ENCODE measurements at places on chromosomes 3 and 15.

DNA sequence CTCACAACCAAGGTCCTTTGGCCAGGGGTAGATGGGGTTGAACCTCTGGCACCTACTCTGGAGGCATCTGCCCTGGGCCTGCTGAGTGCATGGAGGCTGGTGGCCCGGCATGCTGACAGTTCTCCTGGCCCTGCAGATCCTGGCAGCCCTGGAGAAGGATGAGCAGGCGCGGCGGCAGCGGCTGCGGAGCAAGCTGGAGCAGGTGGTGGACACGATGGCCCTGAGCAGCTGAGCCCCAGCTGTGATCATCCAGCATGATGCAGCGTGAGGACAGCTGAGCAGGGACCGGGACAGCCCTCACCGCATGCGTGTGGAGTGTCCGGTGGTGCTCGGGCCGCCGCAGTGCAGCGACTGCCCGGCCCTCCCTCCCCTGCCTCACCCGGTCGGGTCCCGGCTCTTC, 50.9 kb downstream of the PLXNA1 start:
- no peak for DNase-seq

DNA sequence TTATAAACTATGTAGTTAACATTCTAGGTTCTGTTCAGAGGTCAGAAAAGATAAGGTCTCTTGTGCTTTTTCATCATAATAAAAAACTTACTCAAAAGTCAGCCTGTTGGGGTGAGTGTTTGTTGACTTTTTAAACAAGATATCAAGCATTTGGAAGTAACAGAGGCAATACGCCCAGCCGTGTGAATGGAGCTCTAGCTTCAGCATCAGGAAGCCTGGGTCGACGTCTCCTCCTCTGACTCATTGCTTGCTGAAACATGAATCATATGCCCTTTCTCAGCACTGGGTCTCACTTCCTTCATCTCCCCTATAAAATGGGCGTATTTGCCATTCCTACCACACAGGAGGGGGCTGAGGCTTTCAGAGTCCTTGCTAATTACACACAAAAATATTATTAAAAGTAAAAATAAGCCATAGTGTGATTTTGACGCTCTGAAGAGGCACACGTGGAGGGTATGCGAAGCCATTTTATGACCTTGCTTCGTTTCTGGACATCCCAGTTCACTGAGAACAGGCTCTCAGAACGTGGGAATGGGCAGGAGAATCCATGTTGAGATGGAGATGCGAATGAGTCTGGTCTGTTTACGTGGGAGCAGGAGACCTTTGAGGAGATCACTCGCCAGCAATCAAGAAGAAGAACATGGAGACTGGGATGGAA, 220.8 kb upstream of the TPRG1 start:
- DNase-seq = peak; percentile 35

- no peak for DNase-seq
These were observed 125.0 kb upstream of the MEF2A start for GRCh38 chr15:99440551-99441443.

- peak; percentile 20 for DNase-seq
These were observed 61.6 kb downstream of the TPRG1 start for GRCh38 chr3:189233225-189233858.

DNA sequence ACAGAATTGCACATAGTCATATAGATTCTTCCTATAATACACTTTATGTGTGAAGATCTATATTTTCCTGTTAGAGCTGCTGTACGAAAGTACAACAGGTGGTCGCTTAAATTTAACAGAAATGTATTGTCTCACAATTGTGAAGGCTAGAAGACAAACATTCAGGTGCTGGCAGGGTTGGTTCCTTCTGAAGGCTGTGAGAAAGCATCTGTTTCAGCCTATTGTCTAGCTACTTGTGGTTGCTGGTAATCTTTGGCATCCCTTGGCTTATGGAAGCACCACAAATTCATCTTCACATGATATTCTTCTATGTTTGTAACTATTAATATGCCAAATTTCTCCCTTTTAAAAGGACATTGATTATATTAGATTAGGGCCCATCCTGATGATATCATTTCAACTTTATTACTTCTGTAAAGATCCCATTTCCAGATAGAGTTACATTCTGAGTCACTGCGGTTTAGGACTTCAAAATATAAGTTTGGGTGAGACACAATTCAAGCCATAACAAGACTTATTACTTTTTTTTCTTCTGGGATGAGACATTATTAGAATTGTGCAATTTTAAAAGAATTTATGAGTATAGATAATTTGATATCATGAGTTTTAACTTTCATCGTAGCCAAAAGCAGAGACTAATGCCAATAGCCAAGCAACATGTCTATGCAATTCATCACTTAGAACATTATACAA, 248.1 kb upstream of the BCHE start:
- DNase-seq = no peak

DNA sequence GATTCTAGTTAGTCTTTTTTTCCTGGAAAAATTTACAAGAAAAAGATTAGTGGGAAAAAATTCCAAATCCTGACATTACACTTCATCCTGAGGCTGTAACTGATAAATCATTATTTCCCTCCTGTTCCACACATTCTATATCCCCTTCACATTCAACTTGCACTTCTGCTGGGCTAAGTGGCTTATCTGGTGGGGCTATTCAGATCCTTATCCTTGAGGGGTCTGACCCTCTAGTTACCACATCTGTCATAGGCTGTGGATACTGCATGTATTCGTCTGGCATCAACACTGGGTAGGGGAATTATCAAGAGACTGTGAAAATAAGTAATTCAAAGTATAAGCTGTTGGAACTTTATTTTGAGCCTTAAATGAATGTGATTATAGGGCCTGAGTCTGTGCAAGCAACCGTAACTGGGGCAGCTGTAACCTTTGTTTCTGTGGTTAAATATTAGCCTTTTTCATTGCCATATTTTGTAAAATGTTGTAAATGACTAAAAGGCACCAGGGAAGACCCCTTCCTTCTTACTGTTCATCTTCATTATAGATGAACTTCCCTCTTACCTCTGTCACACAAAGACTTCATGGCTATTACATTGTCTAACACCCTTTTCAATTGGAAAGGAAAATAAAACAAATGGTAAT, 28.0 kb upstream of the TEX9 start:
- no peak for DNase-seq

DNA sequence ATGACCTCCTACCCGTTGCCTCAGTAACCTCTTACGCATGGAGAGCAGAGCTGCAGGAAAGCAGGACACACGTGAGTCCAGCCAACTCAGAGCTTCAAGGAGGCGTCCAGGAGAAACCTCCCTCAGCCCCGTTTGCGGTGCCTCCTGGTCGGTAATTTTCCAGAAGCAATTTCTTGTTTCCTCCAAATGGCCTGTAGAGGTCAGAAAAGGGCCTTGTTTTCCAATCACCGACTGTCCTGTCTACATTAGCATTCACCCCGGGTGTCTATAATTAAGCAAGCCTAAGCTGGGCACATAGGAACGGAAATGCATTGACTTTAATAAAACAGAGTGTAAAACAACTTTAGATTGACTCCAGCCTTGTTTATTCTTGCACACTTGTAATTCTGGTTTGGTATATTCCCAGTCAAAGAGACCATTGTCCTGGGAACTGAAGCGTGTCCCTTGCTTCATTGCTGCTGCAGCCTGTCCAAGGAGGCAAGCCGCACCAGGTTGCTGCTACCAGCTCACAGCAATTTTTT, 836.2 kb downstream of the AGBL1 start:
- no peak for DNase-seq

GRCh38 chr15:80615783-80616391, 79.2 kb upstream of the ABHD17C start:
- DNase-seq = no peak

DNA sequence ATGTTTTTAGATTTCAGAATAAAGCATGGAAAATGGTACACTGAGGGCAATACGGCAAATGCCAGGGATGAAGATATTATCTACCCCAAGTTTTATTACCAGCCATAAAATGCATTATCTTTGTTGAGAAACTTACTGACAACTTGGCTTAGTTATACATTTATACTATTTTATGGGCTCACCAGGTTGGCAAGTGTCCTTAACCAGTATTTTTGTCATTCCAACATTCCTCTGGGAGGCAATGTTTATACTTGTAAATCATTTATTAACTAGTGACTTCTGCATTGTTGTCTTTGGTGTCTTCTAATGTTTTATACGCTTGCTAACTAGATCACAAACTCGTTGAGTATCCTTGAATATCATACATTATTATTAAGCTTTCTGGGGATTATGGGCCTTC, 18.0 kb upstream of the ADGRG7 start:
- DNase-seq = no peak

DNA sequence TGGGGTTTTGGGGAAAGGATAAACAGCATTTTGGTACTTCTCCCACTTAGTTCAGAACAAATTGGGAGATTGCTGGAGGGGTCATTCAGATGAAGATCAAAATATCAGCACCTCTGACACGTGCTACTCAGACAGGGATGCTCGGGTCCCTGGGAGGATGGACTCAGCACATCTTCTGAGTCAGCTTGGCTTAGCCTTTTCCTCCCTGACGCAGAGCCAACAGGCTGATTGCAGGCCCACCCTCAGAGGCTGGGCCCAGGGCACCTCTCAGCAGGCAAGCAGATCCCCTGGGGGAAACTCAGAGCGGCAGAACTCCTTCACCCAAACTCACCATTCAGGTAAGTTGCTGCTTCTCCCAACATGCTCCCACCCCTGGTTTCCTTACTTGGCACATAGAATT, 304.9 kb downstream of the TLE3 start:
- DNase-seq = no peak

DNA sequence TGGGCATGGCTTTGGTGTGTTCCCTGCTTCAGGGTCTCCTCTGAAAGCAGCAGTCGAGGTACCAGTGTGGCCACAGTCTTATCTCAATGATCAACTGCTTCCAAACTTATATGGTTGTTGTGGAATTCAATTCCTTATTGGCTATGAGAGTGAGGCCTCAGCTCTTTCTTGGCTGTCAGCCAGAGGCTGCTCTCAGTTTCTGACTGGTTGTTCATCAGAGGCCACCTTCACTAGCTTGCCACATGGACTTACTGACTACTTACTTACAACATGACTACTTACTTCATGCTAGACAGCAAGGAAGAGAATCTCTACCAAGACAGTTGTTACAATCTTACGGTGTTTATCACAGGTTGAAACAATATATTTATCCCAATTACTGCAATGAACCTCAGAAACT, 789.2 kb downstream of the DIPK2A start:
- DNase-seq = no peak

GRCh38 chr3:153640689-153641665, 479.0 kb downstream of the RAP2B start:
- DNase-seq = no peak

- DNase-seq = no peak
These were observed 226.1 kb upstream of the UBE2E2 start for GRCh38 chr3:22977042-22977441.

DNA sequence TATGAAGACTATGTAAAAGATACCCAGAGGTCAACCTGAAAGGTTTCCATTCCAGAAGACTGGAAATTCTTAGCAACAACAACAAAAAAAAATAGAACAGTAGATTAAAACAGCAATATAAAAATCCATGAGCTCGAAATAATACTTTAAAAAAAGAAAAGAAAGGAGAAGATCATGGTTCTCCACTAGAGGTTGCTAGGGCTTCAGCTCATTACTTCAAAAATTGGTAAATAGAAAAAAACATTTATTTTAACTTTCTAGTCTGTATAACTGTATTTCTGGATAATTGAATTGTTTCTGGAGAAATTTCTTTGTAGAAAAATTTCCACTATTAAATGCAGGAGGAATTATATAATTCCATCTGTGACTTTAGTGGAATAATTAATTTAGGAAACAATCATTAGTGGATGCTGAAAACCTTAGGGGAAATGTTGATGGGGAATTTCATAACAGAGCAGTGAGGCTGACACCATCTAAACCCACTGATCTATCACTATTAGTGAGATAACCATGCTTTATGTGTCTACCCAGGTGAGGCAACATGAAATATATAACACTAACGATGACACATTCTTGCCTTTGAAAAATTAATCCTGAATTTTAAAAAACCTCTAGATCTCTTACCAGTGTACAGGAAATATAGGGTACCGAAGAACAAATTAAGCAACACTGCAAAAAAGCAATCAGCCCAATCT, 62.5 kb upstream of the SNRK start:
- no peak for DNase-seq

DNA sequence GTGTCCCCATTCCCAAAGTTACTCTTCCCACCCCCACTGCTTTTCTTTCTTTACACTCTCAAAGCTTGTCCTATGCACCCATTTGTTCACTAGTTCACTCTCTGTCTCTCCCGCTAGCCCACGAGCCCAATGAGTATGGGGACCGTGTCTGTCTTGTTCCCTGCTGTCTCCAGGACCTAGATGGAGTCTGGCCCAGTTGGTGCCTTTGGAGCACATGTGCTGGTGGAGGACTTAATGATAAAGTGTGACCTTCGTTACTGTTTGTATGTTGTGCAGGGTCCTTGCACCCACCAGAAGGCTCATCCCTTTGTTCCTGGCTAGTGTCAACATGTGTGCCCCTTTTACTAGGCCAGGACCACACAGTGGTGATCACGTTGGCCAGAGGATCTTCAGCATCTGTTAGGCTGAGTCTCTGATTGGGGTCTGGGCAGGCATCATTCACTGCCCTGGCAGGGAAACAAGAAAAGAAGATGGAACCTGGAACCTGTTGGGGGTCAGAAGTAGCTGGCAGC, 7.4 kb downstream of the CISH start:
- no peak for DNase-seq

- DNase-seq = no peak
These were observed 104.2 kb upstream of the CLSTN2 start for GRCh38 chr3:139830817-139831216.

GRCh38 chr3:53089511-53089910, 40.7 kb downstream of the RFT1 start:
- DNase-seq = no peak

DNA sequence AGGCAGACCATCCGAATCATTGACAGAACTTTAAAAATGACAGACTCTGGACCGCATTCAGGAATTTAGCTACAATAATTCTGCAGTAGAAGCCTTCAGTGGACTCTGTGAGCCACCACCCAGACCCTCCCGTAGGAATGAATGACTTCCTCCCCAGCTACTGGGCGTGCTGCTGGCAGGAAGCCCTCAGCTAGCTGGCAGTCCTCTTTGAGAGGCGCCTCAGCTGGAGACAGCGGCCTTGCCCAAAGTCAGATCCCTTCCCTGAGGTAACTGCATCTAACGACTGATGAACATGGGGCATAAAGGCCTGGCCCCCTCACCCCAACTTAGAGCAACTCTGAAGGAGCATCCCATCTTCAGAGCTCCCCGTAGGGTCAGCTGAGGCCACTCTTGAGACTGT, 25.8 kb downstream of the CRABP1 start:
- no peak for DNase-seq

DNA sequence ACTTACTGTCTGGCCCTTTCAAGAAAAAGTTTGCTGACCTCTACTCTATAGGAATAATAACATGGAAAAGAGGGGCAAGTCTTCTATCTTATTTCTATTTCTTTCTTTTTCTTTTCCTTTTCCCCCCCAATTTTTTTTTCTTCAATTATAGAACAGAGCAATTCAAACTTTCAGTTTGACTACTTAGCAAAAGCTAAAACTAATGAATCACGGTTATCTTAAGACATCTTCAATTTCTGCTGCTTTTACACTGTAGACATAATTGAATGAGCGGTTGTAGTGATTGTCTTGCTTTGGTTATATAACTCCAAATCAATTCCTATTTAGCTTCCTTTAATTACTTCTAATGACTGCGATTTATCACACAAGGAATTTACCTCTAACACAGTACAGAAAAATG, 74.3 kb upstream of the P2RY1 start:
- DNase-seq = no peak

GRCh38 chr3:189304465-189305351, 132.9 kb downstream of the TPRG1 start:
- DNase-seq = peak; percentile 32

Measured in CD4-positive, alpha-beta T cell treated with Interleukin-6 for 4 hours (primary cell).